Stimulated activated CD8-positive, alpha-beta memory T cell treated with anti-CD3 and anti-CD28 coated beads, Interleukin-7, amount 100 ng/mL, for 24 hours (primary cell): ENCODE measurements at places on chromosomes 16 and 17.

- no peak for DNase-seq
Observed at GRCh38 chr17:71790791-71791190, 330.0 kb upstream of the SOX9 start.

GRCh38 chr17:80795754-80796153 is 195.9 kb upstream of the CHMP6 start:
- DNase-seq, result no peak

GRCh38 chr16:84373907-84374489 is 5.7 kb downstream of the ATP2C2 start:
- DNase-seq, result no peak

- no peak for DNase-seq
Observed at GRCh38 chr17:65564793-65565192, 3.3 kb upstream of the AXIN2 start.

GRCh38 chr17:76543482-76543825 is 3.6 kb downstream of the PRCD start:
- DNase-seq, result no peak

DNA sequence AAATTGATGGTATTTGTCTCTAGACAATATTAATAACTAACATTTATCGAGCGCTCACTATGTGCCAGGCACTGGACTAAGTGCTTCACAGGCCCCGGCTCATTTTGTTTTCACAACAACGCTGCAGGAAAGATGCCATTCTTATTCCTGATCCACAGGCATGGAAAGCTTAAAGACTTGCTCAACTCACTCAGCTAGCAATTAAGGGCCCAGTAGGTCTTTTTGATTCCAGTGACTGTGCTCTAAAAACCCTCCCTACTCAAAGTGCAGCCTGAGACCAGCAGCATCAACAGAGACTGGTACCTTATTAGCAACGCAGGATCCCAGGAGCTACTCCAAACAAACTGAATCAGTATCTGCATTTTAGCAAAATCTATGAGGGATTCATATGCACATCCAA is 35.3 kb downstream of the CUEDC1 start:
- DNase-seq, result no peak

- no peak for DNase-seq
Observed at GRCh38 chr16:79360267-79360666, 240.3 kb downstream of the MAF start.

- no peak for DNase-seq
Observed at GRCh38 chr17:1725642-1726511, 1.4 kb downstream of the WDR81 start.

- DNase-seq, result no peak
Observed at GRCh38 chr17:55704401-55704800, 18.3 kb downstream of the TMEM100 start.

DNA sequence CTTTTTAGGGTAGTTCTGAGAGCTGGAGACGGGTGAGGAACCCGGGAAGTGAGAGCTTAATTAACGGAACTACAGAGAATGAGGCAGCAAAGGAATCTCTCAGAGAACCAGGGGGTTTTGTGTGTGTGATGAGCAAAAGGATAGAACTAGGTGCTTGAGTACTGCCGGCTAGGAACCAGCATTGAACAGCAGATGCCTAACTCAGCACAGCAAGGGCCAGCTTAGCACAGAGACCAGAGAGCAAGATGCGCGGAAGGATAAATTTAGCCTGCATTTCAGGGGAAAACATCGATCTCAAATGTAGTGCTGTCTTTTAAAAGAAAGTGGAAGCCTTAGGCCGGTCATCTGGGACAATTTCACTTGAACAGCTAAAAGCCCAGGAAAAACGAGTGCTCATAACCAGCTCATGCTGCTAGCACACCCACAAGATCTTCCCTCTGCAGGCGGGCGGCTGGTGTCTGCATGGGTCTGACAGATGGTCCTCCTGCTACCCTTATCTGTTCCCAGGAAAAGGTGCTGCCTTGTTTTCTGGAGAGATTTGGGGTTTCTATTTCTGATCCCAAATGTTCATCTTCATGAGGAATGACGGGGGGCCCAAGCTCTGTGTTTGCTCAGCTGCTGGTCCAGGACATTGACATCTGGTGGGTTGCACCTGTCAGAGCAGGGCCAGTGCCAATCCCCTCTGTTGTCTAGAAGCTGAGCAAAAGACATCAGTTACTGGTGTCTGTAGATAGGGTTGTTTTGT is 103.9 kb downstream of the SOCS1 start:
- no peak for DNase-seq

- DNase-seq, result no peak
Observed at GRCh38 chr17:79280866-79281572, 206.4 kb downstream of the ENGASE start.

- DNase-seq, result no peak
Observed at GRCh38 chr17:301681-302299, 50.8 kb downstream of the RPH3AL start.

GRCh38 chr17:17181666-17182597 is 24.2 kb downstream of the PLD6 start:
- DNase-seq, result no peak

GRCh38 chr17:1498233-1498632 is 5.7 kb upstream of the MYO1C start:
- no peak for DNase-seq

- DNase-seq, result no peak
Observed at GRCh38 chr16:84782846-84783245, 36.9 kb upstream of the CRISPLD2 start.

DNA sequence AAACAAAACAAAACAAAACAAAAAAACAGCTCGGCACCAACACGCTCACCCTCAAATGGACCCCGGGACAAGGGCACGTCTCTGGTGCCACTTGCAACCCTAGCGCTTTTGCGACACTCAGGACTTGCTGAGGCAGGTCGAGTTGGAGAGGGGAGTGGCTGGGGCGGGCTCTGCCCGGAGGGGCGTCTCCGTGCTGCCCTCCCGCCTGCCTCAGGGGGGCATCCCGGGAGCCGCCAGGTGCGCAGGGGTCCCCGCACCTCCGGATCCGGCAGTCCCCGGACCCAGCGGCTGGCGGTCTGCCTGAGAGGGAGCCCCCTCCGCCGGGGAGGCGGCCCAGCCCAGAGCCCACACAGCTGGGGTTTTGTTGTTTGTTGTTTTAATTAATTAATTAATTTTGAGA is at the start of gene SLC52A1:
TSS of gene SLC52A1 (minus strand) at position 112 of the 400 bp plus-strand sequence. CDS start 820 bp downstream, outside the sequence.
- no peak for DNase-seq

DNA sequence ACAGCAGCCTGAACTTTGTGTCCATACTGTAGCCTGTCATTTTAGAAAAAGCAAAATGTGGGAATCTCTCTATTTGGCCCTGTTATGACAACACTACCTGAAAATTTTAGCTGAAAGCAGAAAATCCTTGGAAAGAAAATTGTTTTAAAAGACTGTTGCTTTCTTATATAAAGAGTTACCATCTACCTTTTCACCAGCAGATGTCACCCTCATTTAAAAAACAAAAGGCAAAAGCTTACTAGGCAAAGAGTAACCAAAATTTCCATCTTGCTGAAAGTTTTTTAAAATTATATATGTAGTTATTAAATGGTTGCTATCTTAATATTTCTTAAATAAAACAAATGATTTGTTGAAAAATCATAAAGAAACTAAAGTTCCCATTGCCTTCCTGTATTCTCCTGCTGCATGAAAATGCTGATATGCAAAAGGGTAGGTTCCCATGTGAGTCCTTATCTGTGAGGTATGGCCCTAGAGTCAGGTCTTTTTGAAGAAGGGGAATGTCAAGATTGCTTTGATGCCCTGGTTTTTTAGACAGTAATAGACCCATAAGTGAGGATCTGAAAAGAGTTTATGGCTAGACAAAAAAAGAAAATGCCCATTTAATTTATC is 61.0 kb downstream of the TNRC6C start:
- no peak for DNase-seq

GRCh38 chr16:14289692-14290340 is 218.7 kb downstream of the MRTFB start:
- no peak for DNase-seq

DNA sequence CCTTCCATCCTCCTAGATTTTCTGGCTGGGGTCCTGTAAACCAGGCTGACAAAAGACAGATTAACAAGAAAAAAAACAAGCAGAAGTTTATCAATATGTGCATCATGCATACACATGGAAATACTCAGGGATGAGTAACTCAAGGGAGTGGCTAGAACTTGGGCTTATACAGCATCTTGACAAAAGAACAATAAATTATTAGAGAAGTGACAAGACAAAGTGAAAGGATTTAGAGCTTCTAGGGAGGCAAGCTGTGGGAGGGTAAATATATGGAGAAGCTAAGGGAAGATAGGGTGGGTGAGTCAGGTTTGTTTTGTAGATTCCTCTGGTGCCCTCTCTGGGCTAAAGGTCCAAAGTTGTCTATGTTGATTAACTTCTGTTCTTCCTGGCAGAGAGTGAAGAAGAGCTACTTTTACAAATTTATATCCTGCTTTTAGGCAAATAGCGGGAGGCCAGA is 48.0 kb upstream of the NDRG4 start:
- no peak for DNase-seq

DNA sequence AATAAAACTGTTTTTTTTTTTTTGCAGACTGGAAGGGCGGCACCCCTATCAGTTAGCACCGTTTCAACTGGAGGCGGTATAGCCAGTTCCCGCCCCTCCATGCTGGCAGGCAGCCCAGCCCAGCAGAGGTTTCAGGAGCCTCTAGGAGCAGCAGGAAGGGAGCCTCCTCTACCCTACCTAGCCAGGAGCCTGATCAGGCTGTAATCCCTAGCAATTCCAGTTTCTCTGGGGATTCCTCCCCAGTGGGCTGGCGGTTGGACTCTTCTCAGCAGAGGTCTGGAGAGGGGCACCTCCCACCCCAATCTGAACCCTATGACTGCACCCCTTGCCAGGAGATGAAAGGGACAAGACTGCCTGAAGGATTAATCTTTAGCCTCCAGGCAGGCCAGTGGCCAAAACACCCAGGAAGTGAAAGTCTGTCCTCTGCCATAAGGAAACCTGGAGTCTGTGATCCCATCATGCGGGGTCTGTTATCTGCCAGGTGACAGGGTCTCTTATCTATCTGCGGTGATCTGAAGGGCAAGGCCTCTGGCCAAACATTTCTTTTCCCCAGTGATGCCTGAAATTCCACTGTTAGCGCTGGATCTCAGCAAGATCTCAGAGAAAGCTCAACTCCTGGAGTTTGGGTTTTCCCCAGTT is 4.9 kb upstream of the CDH1 start:
- DNase-seq, result no peak

DNA sequence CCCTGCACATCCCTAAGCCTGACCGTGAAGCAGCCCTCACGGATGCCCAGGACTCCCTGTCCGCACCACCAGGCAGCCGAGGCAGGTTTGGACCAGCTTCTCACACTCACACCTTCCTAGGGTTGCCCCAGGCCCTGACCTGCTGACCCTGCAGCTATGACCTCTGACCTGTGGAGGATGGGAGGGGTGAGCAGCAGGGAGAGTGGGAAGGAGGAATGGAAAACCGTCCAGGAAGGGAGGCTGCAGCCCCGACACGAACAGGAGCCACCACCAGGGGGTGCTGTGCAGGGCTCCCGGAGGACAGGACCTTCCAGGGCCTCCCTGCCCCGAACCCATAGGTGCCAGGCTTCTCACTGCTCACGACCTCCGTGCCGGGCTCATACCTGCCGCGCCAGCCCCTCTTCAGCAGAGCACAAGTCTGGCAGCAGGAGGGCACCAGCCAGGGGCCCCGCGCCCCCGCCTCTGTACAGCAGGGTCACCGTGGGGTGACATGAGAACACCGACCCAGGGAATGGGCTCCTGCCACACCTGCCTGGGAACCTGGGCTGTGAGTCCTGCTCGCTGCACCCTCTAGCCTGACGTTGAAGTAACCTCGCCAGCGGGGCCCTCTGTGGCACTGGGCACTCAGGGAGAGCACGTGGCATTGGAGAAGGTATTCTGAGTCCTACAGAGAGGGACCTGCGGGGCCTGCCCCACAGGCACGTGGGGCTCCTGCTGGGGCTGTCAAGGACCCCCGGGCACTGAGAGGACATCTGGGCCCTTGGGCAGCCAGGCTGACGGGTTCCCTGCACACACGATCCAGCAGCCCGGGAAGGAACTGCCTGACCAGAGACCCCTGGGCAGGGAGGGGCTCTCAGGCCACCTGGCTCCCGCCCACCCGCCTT is 37.6 kb downstream of the CTU2 start:
- peak; percentile 55 for DNase-seq

- DNase-seq, result no peak
Observed at GRCh38 chr16:58026139-58026704, 668 bp downstream of the MMP15 start.

DNA sequence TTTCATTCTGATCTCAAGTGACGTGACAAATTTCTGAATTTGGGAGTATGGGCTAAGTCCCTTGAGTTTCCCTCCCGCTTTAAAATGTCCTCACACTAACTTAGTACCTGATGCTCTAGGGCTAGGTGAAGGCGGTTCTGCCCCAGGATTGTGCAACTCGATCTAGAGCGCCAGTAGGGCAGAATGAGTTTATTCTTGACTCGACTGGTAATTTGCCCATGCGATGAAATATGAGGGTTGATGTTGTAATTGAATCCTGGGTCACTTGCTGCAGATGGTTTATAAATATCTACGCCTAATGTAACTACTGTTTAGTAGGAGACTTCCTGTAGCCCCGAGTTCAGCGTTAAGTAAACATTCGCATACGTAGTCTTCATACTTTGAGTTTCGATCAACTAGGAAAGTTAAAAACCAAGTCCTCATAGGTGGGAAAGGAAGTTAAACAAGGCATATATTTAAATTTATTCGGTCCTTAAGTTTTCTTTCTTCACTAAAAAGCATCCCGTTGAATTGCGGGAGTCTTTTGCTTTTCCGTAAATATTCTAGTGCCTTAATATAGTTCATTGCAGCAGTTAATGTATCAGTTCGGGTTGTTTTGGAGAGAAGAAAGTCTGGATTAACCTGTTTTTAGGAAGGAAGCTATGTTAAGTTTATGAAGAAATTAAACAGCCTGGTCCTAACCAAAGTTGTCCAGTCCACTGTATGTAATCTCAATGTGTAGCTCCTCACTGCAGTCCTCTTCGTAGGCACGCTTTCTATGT is 1.6 kb downstream of the CTCF start:
- no peak for DNase-seq

DNA sequence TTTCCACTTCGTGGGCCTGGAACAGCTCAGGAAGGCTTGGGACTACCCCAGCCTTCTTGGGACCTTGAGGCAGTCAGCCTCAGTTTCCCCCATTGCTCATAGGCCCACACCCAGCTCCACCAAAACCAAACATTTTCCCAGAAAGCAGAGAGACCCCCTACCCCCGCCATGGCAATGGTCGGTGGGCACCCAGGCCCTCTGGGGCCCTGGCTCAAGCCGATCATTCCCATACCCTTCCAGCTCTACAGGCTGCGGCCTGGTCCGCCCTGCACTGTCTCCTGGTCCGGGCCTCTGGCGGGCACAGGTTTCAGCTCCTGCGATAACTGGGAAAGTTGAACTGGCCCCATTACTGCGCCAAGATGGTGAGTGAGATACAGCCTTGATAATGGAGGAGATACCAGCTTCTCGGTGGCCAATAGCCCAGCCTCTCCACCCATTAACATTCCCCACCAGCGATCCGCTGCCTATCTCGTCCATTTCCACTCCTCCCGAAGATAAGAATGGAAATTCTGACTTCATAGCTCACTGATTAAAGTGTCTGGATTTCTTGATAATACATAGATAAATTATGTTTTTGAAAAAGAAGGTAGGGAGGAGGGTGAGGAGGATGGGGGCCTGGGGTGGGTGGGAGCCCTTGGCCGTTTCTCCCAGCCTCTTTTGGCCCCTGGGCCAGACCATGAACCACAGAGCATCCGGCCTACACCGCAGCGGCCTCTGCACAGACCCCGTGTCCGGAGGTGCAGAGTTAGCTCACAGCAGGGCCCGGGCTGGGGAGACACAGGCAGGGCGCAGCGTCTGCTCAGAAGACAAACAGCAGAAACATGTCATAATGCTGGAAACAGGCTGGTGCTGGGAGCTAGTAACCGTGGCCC is 11.6 kb downstream of the ZFPM1 start:
- no peak for DNase-seq
